Left lung (tissue), 14 donors: ENCODE measurements at places on chromosomes 3 and 15. TPM values are rescaled to one million over a fixed set of nuclear protein-coding genes. Genes with fewer than 3 reads are reported as not detected.

The SAMD7 gene
- 0.06 TPM for polyA plus RNA-seq

The NAA50 gene
- polyA plus RNA-seq = 114 TPM

The DLL4 gene
- polyA plus RNA-seq = 18.8 TPM

The PODXL2 gene
- polyA plus RNA-seq = 15.9 TPM

GRCh38 chr15:34366271-34367065 lies 528 bp downstream of the LPCAT4 start:
- DNase-seq = peak; percentile 78

DNA sequence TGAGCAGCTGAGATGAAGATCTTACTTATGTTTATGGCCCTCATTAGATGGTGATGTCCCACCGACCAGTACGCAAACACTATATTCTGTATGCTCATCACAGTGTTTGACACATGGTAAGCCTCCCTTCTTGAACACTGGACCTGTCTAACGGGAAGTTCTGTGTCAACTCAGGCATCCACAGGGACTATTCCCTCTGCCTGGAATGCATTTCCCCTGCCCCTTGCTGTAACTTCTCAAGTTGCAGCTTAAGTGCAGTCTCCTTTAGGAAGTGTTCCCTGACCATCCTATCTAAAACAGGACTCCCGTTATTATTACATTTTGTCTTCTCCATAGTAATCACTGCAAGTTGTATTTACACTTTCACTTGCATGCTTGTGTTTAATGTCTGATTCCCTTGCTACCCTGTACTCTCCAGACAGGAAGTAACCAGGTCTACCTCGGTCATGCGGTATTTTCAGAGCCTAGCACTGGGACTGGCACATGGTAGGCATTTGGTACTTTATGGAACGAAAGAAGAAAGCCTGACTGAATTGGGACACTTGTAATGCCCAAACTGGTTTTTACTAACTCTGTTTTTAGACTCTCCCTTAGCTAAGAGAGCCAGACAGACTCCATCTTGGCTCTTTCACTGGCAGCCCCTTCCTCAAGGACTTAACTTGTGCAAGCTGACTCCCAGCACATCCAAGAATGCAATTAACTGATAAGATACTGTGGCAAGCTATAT lies 8.7 kb downstream of the DET1 start:
- no peak for DNase-seq

DNA sequence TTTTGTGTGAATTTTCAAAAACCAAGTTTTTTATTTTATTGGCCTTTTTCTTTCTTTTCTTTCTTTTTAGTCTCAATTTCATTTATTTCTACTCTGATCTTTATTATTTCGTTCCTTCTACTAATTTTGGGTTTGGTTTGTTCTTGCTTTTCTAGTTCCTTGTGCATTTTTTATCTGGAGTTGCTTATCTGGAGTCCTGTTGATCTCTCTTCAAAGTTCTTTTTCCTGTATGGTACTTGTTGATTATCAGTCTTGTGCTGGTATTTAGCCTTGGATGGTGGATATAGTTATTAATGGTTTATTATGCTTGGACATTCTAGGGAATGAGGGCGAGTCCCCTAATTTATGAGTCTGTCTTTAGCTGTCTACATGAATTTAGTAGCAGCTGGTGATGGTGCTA lies 64.7 kb downstream of the LARS2 start:
- no peak for DNase-seq

GRCh38 chr15:68360721-68361120 lies 71.2 kb downstream of the ITGA11 start:
- DNase-seq = no peak

- DNase-seq = no peak
Observed at GRCh38 chr3:37814547-37814946, 47.1 kb upstream of the CTDSPL start.

DNA sequence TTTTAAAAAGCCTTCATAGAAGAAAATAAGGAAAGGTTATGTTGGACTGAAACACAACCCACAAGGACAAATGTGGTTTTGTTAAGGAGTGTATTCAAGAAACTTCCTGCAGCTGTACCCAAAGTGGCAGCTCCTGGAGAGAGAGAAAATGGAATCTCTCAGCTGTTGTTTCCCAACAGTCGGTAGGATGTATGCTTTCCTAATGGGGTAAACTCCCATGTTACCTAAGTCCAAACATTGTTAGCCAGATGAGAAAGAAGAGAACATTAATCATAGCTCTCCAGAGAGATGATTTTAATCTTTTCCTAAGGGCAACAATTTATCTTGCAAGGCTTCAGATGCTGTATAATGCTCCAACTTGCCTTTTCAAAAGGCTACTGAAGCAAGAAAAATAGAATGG lies 22.6 kb upstream of the TEX9 start:
- DNase-seq = no peak

- no peak for DNase-seq
Observed at GRCh38 chr3:14853271-14853951, 34.6 kb downstream of the FGD5 start.
